Activated CD8-positive, alpha-beta memory T cell treated with anti-CD3 and anti-CD28 coated beads, Interleukin-2, amount 50 U/mL, for 4 hours (primary cell): ENCODE measurements at places on chromosomes 4 and X.

DNA sequence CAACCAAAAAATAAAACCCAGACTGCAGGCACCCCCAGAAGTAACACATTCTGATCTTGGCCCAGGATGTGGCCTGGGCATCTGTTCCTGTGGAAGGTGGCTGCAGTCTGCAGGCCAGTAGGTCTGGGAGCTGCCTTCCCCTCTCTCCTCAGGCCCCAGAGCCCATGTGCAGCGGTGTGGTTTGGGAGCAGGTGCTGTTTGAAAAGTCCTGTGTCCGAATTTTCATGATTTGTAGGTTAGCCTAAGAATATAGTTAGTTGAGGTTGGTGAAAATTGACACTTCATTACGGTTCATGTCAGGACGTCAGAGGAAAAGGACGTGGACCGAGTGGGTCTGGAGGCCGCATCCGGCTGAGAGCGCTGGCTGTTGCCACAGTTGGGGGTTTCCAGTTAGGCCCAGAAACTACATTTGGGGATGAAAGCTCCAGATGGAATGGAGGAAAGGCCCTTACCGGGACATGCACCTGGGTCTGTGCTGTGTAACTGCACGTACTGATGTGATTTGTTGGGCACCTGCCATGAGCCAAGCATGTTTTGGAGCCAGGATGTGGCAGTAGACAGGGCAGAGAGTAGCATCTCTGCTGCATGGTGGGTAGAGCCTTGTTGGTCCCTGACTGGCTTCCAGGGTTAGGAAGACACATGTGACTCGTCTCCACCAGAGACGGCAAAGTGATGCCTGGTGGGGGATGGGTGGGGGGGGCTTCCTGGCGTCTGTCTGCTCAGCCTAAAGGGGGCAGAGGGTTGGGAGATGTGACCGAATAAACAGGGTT lies 21.7 kb upstream of the HGFAC start:
- DNase-seq = no peak

DNA sequence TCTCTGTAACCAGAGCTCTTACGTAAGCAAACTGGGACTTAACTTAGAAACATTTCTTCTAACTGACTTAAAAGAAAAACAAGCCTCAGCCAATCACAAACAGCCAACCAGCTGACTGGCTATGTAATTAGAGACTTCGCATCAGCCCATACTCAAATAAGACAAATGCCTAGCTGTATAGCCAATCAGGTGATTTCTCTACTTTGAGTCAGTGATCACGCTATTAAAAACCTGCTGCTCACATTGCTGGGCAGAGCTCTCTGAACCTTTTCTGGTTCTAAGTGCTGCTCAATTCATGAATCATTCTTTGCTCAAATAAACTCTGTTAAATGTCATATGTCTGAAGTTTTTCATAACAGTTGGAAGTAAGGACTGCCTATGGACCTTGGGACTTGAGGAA lies 9.9 kb upstream of the SMIM10L2A start:
- no peak for DNase-seq

GRCh38 chr4:772118-772517 lies 53.8 kb downstream of the CPLX1 start:
- no peak for DNase-seq

GRCh38 chrX:22171287-22172060 lies 101.2 kb upstream of the CBLL2 start:
- no peak for DNase-seq

DNA sequence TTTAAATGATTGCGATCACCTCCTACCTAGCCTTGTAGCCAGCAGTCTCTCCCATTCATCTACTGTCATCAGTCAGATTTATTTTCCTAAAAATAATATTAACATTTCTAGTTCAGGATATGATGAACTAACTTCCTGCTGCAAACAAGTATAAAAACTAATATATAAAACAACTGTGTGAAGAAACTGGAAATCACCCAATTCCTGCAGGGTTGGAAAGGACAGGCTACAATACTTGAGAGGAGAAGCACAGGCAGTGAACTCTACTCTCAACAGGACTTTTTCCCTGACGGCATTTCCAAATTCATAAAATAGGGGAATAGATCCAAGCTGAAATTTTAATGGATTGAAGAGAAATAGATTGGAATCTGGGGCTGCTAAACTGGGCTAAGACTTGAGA lies 14.2 kb upstream of the BBS12 start:
- no peak for DNase-seq
